ENCODE measurements at places on chromosomes 16 and 17.

- no peak overlapping the region for H3K4me3 ChIP-seq
- no peaks in the 10 kb centered on the region for H3K27me3 ChIP-seq
- DNase-seq = no peak
- no peaks in the 10 kb centered on the region for H3K4me1 ChIP-seq
These were observed 190.4 kb downstream of the WWOX start for GRCh38 chr16:78289844-78290277.

- peak; percentile 67 for DNase-seq
- H3K4me1 ChIP-seq = peaks cover 39% of the 10 kb centered on the region
- no peaks in the 10 kb centered on the region for H3K27me3 ChIP-seq
- peaks cover 28% of the 10 kb centered on the region for H3K36me3 ChIP-seq
- peak overlapping the region; percentile 45 for H3K27ac ChIP-seq
These were observed 14.2 kb downstream of the SNX20 start for GRCh38 chr16:50666658-50667496.

DNA sequence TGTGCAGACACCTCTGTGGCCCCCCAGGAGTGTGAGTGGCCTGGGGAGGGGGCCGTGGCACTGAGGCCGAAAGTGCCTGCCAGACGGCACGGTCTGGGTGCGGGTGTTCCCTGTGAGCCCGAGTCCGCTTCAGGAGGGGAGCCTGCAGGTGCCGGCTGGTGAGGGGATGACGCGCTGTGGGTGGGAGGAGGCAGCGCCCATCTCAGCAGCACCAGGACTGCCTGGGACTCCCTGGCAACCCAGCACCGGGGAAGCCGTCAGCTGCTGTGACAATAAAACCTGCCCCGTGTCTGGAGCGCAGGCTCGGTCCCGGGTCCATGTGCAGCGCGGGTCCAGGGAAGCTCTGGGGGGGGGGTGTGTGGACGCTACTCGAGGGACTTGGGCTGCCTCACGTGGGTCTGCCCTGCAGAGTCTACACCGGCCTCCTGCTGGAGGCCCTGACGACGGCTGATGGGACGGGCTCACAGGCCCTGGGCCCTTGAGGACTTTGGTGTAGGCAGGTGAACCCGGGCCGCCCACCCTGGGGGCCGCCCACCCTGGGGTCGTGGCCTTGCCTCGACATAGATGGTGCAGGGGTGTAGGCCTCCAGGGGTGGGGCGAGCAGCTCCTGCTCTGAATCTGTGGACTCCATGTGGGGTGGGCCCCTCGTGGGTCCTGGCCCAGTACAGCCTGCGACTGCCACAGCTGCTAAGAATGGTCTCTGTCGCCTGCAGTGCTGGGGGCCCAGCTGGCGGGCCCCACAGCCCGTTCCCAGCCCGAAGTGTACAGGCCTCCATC, 5.9 kb upstream of the RAB40C start:
- no peak overlapping the region for H3K4me3 ChIP-seq
- no peak for DNase-seq
- H3K27ac ChIP-seq = no peak overlapping the region

GRCh38 chr17:35152421-35153140, 5.0 kb downstream of the UNC45B start:
- H3K27ac ChIP-seq = no peak overlapping the region
- DNase-seq = no peak
- no peaks in the 10 kb centered on the region for H3K36me3 ChIP-seq
- H3K4me3 ChIP-seq = no peak overlapping the region
- no peaks in the 10 kb centered on the region for H3K4me1 ChIP-seq

DNA sequence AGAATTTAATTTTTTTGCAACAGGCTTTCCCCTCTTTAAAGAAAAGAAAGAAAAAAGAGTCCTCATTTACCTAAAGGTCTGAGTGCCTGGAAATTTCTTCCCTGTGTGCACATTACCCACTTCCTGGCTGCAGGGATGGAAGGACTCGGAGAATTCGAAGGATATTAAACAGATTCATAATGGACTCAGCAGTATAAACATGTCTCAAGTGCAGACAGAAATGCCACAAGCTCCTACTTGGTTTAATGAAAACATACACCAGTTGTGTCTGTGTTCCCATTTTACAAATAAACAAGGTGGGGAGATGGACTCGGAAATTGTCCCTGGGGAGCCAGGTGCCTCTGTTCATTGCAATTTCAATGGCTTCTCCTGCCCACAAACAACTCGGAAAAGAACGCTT, 47.2 kb downstream of the MEOX1 start:
- no peaks in the 10 kb centered on the region for H3K4me1 ChIP-seq
- no peaks in the 10 kb centered on the region for H3K27me3 ChIP-seq
- no peak overlapping the region for H3K27ac ChIP-seq
- no peaks in the 10 kb centered on the region for H3K36me3 ChIP-seq
- DNase-seq = no peak

DNA sequence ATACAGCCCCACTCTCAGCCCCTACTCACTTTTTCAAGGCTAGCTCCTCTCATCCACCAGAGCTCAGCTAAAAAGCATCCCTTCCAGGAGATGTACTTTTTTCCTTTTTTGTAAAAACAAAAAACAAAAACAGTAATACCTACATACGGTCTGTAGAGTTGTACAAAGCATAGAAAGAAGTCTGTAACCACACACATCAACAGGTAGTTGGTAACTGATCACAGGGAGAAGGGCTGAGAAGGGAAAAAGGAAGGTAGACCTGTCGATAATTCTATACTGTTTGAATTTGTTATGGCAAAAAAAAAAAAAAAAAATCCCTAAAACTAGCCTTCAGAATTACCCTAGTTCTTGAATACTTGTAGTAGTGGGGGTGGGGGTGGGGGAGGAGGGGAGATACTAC, 874 bp downstream of the SLC25A19 start:
- H3K4me1 ChIP-seq = peaks cover 21% of the 10 kb centered on the region
- no peak for DNase-seq
- H3K36me3 ChIP-seq = peaks cover 17% of the 10 kb centered on the region
- peak overlapping the region; percentile 95 for H3K27ac ChIP-seq
- H3K27me3 ChIP-seq = no peaks in the 10 kb centered on the region
- peak overlapping the region; percentile 64 for H3K4me3 ChIP-seq

DNA sequence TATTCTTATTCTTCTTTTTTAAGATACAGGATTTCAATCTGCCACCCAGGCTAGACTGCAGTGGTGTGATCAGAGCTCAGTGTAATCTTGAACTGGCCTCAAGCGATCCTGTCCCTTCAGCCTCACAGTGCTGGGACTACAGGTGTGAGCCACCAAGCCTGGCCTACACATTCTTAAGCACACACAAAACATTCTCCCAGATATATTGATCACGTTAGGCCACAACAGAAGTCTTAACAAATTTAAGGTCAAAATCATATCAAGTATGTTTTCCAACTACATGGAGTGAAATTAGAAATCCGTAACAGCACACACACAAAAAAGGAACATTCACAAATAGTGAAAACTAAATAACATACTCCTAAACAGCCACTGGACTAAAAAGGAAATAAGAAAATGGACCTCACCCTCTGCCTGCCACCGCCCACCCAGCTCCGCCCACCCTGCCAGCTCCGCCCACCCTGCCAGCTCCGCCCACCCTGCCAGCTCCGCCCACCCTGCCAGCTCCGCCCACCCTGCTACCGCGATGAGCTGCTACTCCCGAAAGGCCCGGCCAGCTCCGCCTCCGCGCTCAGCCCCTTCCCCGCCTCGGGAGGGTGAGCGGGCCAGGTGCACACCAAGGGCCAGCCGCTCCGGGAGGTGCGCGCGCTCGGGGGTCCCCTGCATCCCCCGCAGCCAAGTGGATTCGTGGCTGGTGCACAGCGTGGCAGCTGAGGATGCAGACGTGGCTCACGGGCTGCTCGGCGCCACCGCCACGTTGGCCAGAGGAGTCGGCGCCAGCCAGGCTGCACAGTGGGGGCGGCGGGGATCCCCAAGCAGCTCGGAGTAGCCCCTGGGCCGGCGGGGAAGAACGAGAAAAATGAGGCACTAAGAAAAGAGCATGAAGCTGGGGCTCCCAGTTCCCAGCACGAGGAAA, 41.2 kb downstream of the C16orf87 start:
- peak overlapping the region; percentile 68 for H3K4me3 ChIP-seq
- H3K27ac ChIP-seq = no peak overlapping the region
- DNase-seq = peak; percentile 76
- no peaks in the 10 kb centered on the region for H3K36me3 ChIP-seq
- no peaks in the 10 kb centered on the region for H3K27me3 ChIP-seq
- H3K4me1 ChIP-seq = peaks cover 11% of the 10 kb centered on the region

- H3K36me3 ChIP-seq = no peaks in the 10 kb centered on the region
- no peak overlapping the region for H3K4me3 ChIP-seq
- H3K4me1 ChIP-seq = peaks cover 46% of the 10 kb centered on the region
- no peaks in the 10 kb centered on the region for H3K27me3 ChIP-seq
- peak overlapping the region; percentile 59 for H3K27ac ChIP-seq
These were observed 2.7 kb downstream of the LYRM1 start for GRCh38 chr16:20903116-20903898.

GRCh38 chr17:68534695-68535088, 22.5 kb downstream of the PRKAR1A start:
- no peaks in the 10 kb centered on the region for H3K4me1 ChIP-seq
- H3K27me3 ChIP-seq = no peaks in the 10 kb centered on the region
- no peak overlapping the region for H3K4me3 ChIP-seq
- no peak for DNase-seq
- no peak overlapping the region for H3K27ac ChIP-seq

GRCh38 chr16:50838885-50839284, 97.0 kb downstream of the CYLD start:
- H3K36me3 ChIP-seq = no peaks in the 10 kb centered on the region
- DNase-seq = no peak
- H3K27me3 ChIP-seq = no peaks in the 10 kb centered on the region
- peaks cover 12% of the 10 kb centered on the region for H3K4me1 ChIP-seq
- no peak overlapping the region for H3K27ac ChIP-seq

- peaks cover 31% of the 10 kb centered on the region for H3K4me1 ChIP-seq
- no peak for DNase-seq
- peaks cover 69% of the 10 kb centered on the region for H3K27me3 ChIP-seq
- H3K27ac ChIP-seq = no peak overlapping the region
- no peaks in the 10 kb centered on the region for H3K36me3 ChIP-seq
These were observed 1.0 kb upstream of the ETV4 start for GRCh38 chr17:43547189-43547550.

DNA sequence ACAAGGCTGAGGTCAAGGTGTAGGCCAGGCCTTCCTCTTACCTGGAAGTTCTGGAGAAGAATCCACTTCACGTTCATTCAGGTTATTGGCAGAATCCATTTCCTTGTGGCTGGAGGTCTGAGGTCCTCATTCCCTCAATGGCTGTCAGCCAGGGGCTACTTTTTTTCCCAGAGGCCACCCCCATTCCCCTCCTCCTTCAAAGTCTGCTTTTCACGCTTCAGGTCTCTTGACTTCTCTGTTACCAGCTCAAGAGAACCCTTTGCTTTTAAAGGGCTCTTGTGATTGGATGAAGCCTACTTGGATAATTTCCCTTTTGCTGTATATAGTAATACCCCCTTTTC, 55.1 kb upstream of the LGALS9 start:
- peaks cover 6% of the 10 kb centered on the region for H3K4me1 ChIP-seq
- H3K36me3 ChIP-seq = no peaks in the 10 kb centered on the region
- H3K27ac ChIP-seq = no peak overlapping the region
- no peak overlapping the region for H3K4me3 ChIP-seq

GRCh38 chr16:68287276-68288251, 23.2 kb downstream of the SLC7A6OS start:
- H3K27me3 ChIP-seq = no peaks in the 10 kb centered on the region
- H3K36me3 ChIP-seq = peaks cover 43% of the 10 kb centered on the region
- H3K4me3 ChIP-seq = no peak overlapping the region

DNA sequence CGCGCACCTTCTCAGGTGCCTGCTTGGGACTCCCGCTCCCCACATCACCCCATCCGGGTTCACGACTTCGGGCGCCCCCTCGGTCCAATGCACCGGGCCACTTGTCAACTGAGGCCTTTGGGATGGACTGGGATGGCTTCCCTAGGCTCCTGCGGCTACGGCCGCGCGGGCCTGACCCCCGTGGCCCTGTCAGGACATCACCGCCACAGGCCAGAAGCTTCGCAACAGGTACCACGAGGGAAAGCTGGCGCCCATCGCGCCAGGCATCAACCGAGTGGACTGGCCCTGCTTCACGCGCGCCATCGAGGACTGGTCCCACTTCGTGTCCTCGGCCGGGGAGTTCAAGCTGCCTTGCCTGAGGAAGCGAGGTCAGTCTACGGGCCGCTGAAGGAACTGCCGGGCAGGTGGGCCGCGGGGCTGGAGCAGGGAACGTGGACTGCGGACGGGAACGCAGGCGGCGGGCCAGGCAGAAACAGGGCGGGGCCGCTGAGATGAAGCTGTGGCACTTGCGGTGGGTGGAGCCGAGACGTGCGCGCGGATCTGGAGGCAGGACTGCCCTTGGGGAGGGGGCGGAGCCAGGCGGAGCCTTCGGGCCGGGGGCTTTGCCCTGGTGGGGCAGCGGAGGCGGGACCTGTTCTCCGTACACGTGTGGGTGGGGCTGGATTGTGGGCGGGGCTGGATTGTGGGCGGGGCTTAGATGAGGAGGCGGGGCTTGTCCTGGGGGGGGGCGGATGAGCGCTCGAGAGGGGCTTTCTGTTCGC, 13.7 kb upstream of the CNGB1 start:
- no peaks in the 10 kb centered on the region for H3K36me3 ChIP-seq
- no peaks in the 10 kb centered on the region for H3K27me3 ChIP-seq
- peak overlapping the region; percentile 50 for H3K27ac ChIP-seq
- H3K4me3 ChIP-seq = peak overlapping the region; percentile 81
- peaks cover 22% of the 10 kb centered on the region for H3K4me1 ChIP-seq

Data from CD4-positive, alpha-beta T cell (primary cell).